Right renal pelvis (tissue), 4 donors: ENCODE measurements at places on chromosomes 2 and 18. TPM values are rescaled to one million over a fixed set of nuclear protein-coding genes. Genes with fewer than 3 reads are reported as not detected.

The RAPH1 gene
- 22.0 TPM for polyA plus RNA-seq

The COL3A1 gene
- 1,392 TPM for polyA plus RNA-seq

The WNT6 gene
- 0.10 TPM for polyA plus RNA-seq

The PLCD4 gene
- polyA plus RNA-seq: 6.2 TPM

The AFF3 gene
- 23.4 TPM for polyA plus RNA-seq
